Hepatic stellate cell (primary cell): ENCODE measurements at places on chromosomes 2 and 18.

GRCh38 chr2:12397854-12398253 is 318.9 kb upstream of the TRIB2 start:
- DNase-seq, result peak; percentile 9

DNA sequence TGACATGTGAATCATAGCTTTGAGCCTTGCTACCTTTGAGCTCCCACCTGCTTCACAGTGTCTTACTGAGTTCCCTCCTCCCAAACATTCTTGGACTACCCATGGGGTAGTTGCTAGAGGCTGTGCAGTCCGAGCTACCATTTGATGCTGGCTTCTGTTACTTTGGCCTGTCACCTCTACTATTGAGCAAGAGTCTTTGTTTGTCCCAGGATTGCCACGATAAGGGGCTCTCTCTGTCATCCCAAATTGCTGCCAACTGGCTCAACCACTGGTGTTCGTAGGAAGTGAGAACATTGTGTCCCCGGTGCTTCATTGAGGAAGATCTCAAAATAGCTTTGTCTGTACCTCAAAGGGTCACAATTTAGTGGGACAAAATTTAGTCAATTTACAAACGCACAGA is 59.1 kb upstream of the PAX8 start:
- no peak for DNase-seq

- peak; percentile 93 for DNase-seq
These were observed 150.8 kb downstream of the PXDN start for GRCh38 chr2:1593371-1594122.

DNA sequence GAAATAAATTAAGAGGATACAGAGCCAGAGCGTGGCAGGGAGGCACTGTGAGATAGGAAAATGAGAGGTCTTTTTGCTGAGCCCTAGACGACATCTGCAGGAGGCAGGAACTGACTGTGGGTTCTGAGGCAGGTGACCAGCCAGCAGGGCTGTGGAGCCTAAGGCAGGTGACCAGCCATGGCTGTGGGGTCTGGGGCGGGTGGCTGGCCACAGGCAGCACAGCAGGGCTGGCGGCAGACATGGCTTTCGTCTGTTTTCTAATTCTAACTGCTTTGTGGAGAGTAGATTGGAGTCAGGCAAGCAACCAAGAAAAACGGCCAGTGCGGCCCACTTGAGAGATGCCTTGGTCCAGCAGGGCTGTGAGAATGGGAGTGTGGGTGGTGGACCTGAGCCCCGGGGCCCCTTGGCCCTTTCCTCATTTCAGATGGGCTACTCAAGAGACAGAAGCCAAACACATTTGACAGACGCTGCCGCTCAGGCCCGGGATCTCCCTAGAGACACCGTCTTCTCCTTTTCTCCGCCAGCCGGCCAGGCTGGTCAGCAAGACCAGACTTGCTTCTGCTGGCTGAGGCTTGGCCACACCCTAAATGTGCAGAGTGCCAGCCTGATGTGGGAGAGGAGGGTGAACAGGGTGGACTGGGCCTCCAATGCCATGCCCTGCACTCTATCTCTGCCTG is 19.7 kb upstream of the GNAL start:
- no peak for DNase-seq

GRCh38 chr2:39488450-39488849 is 51.4 kb upstream of the MAP4K3 start:
- no peak for DNase-seq

GRCh38 chr18:48023334-48024008 is 93.0 kb upstream of the SMAD2 start:
- peak; percentile 24 for DNase-seq

GRCh38 chr18:48914581-48915251 is 36.0 kb downstream of the SMAD7 start:
- no peak for DNase-seq

GRCh38 chr2:69559442-69560146 is 83.9 kb downstream of the AAK1 start:
- DNase-seq, result no peak

DNA sequence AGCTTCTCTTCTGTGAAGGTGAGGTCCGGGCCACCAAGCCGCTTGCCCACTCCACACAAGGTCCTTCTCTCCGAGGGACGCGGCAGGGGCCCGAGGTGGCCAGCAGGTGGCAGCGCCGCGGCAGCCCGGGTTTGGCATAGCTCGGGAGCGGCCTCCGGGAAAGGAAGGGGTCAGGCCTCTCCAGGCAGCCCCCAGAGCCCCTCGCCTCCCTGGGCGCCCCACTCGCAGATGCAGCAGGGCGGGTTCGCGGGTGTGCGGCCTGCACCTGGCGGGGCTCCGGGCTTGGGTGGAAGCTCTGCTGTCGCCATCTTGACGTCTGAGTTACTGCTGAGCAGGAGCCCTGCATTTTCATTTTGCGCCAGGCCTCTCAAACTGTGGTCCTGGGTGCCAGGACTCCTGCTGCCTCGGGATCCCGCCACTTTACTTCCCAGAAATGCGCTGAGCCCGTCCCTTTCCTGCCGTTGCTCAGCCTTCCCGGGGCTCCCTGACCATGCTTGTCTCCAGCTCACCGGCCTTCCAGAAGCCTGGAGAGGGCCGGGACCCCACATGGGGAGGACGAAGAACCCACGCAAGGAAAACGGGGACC is 18.6 kb upstream of the NCL start:
- peak; percentile 91 for DNase-seq

DNA sequence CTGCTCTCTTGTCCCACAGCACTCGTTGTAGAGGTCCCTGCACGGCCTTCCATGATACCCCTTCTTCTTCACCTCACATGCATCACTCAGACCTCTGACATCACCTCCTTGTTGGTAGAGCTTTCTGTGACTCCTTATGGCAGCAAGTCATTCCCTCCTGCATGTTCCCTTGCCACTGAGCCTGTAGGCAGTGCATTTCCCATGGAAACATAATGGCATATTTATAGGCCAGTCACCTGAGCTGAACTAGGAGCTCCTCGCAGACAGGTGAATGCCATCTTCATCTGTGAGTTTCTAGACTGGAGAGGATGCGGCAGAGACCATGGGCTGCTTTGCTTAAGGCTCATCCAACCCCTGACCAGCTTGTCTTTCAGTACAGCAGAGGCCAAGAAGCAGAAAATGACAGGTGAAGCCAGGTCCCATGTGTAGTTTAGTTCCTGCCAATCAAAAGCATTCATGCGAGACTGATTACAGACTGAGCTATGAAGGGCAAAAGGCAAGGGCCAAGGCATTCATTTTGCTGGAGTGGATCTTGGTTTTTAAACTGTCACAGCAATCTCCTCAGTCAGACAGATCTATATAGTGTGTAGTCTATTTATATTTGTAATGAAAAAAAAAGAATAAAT is 59.4 kb upstream of the NEDD4L start:
- DNase-seq, result no peak

DNA sequence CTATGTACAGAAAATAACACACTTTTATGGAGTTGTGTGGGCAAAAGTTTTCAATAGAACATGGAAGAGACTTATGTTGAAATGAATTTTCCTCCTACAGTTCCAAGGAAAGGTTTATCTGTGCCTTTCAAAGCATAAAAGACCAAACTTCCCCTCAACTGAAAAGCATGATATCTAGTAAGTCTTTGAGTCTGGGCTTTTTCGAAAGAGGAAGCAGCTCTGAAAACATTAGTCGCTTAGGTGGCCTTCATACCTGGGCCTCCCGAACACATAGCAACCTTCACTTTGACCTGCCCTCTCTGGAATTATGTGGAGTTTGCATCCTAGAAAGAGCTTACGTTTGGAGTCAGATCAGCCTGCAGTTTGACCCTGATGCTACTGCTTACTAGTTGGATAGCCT is 4.8 kb upstream of the CAPN14 start:
- DNase-seq, result no peak

GRCh38 chr18:34691614-34692013 is 18.5 kb upstream of the DTNA start:
- DNase-seq, result no peak

DNA sequence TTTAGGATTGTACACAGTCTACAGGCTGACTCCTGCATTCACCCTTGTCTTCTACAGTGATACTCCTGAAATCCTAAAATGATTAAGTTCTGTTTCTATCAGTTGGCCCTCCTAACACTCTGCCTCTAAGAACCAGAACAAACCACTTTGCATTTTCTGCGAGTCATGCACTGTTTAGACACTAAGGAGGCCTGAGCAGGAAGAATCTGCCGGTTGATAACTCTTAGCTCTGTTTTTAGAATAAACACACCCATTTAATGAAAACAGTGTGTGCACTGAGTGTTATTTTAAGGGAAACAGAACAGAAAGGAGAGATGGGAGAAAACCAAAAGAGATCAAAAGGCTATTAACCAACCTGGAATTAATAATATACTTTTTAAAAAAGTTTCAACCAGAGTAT is 22.9 kb upstream of the SSB start:
- DNase-seq, result peak; percentile 26

GRCh38 chr2:188752311-188752710 is 221.9 kb upstream of the COL3A1 start:
- no peak for DNase-seq
